ENCODE measurements at places on chromosomes 16 and 17. TPM values are rescaled to one million over a fixed set of nuclear protein-coding genes. Genes with fewer than 3 reads are reported as not detected.

Gene GNAO1
- total RNA-seq, result not detected

- no peak for DNase-seq
These were observed 483.7 kb downstream of the SOX9 start for GRCh38 chr17:72604518-72604917.

- DNase-seq, result peak; percentile 88
These were observed 52.1 kb downstream of the CUEDC1 start for GRCh38 chr17:57902800-57903759.

Gene CCDC200
- total RNA-seq, result not detected

DNA sequence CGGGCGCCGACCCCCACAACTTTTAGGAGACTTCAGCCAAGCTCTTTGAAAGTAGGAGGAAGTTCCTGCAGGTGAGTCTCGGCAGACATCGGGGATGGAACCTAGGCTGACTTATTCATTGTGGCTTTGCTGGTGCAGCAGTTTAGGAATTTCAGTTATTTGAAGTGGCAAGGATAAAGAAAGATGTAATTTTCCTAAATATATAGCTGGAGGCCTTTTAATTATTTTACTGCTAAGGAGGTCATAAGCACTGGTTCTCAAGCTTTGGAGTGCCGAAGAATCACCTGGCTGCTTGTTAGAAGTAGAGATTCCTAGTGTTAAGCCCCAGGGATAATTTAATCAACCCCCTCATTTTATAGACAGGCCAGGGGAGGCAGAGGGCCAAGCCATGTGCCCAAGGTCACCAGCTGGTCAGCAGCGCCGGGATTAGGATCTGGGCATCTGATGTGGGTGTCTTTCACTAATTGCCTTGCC lies 28.9 kb upstream of the BCAR1 start:
- no peak for DNase-seq

- no peak for DNase-seq
These were observed 20.1 kb upstream of the YWHAE start for GRCh38 chr17:1420163-1420562.

Gene EZH1
- total RNA-seq, result 16.2 TPM

- peak; percentile 93 for DNase-seq
These were observed 12.3 kb upstream of the UBE2I start for GRCh38 chr16:1297018-1297696.

- no peak for DNase-seq
These were observed 13.7 kb downstream of the TIMM22 start for GRCh38 chr17:1010586-1010985.

DNA sequence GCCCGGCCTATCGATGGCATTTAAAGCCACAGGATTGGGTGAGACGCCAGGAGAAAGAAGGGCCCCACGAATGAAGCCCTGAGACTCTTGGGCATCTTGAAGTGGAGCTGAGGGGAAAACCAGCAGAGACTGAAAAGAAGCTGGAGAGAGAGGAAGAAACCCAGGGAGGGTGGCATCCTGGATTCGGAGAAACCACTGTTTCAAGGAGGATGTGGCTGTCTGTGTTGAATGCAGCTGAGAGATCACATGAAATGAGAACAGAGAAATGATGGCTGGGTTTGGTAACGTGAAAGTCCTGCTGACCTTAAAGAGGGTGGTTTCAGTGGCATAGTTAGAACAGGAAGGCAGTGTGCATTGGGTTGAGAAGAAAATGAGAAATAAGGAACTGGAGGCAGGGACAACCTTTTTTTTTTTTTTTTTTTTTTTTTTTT lies 3.8 kb downstream of the TNFSF12 start:
- no peak for DNase-seq

Gene SLC12A3
- total RNA-seq, result 0.11 TPM

DNA sequence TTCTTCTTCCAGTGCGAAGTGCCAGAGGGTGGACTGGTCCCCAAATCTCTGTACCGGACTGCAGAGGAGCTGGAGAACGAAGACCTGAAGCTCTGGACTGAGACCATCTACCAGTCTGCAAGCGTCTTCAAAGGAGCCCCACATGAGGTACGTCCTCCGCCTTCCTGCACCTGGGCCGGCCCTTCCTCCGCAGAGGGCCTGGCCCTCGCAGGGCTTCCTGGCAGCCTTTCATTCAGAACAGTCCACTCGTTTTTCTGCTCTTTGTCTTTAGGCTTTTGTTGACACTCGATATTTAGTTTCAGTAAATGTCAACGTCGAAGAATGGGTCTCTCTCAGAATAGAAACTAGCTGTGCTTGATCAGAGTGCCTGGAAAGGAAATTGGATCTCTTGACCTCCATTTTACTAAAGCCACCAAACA lies 68.6 kb downstream of the SEC14L1 start:
- no peak for DNase-seq

DNA sequence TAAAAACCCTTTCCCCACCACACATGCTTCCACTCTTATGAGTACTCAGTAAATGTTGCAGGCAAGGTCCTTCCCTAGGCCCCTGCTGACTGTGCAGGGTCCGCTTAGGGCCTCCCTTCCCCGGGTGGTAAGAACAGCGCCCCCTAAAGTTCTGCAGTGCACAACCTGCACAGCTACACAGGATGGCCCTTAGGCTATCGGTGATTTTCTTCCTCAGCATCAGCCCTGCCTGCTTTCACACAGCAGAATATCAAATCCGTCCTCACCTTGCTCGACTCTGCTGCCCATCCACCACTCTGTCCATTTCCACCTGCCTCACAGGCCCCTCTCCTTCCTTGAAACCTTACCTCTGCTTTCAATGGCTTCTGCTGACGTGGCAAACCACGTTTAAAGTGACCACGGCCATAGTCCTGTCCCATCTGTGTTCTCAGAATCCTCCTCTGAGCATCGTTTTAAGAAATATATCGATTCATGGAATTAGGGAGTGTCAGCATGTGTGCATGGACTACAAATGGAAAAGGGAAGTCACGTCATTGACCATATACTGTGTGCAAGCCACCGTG lies 51.4 kb upstream of the TMEM132E start:
- DNase-seq, result no peak

Gene FADS6
- not detected for total RNA-seq

Gene ARL5C
- not detected for total RNA-seq

Gene PRM1
- not detected for total RNA-seq

Gene RPH3AL
- total RNA-seq, result 22.0 TPM

Gene TSEN54
- 22.8 TPM for total RNA-seq
